IMR-90 (cell line): ENCODE measurements at places on chromosomes 13 and 19.

GRCh38 chr13:23731709-23732108 lies 157.5 kb downstream of the MIPEP start:
- no peak for DNase-seq

DNA sequence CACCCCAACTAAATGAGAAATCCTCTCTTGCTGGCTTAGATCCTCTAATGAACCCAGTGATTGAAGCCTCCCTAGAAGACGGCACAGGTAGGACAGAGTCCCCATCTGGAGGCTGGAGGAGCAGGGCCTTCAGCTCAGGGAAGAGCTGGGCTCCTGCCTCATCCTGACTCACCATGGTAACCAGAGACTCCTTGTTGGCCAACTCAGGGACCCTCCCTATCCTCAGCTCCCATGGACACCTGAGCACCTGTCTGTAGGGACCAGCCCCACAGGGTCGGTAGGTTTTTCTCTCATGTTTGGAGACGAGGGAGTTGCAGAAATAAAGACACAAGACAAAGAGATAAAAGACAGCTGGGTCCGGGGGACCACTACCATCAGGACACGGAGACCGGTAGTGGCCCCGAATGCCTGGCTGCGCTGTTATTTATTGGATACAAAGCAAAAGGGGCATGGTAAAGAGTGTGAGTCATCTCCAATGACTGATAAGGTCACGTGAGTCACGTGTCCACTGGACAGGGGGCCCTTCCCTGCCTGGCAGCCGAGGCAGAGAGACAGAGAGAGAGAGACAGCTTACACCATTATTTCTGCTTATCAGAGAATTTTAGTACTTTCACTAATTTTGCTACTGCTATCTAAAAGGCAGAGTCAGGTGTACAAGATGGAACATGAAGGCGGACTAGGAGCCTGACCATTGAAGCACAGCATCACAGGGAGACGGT lies 26.6 kb downstream of the SIGLEC7 start:
- DNase-seq = no peak

- DNase-seq = peak; percentile 53
These were observed 1676.8 kb upstream of the PCDH20 start for GRCh38 chr13:63092456-63092855.

DNA sequence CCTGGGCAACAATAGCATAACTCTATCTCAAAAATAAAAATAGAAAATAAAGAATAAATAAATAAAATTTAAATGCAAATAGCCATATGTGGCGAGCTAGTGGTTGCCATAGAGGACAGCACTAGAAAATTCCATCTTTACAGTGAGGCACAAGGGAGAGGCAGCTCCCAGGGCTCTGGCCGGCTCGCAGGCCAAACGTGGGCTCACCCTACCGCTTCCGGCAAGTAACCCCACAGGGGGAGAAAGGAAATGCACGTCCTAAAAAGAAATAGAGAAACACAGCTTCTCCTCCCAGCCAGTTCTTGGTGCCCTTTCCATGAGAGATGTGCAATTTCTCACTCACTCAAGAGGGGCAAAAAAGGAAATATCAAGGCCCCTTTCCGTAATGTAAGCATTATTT lies 12.4 kb upstream of the GRWD1 start:
- no peak for DNase-seq

DNA sequence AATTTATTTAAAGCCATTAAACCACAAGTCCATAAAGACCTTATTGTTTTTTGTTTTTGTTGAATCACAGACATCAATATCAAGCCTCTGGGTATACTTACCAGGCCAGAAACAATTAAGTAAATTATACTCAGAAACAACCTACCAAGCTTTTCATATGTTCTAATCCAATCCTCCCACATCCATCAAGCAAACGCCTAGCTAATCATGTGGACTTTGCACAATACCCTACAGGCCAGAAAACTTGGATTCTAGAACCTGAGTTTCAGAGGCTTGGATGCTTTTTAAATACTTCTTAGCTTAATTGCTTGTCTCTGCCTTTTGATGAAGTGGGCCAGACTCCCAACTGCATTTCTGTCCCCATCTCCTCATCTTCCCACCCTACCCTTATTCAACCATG lies 39.9 kb downstream of the TGDS start:
- no peak for DNase-seq

DNA sequence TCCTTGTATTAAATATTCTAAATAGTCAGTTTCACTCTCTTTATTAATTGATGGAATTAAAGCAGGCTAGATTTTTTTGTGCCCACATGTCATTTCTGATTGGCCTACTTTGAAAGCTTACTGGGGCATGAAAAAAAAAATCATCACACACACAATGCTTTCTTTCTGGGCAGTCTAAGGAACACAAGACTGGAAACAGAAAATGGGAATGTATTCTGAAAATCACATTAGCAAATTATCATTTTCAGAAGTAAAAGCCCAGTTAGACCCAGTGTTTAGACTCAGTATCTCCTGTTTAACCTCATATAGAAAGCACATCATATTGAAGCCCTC lies 339.4 kb downstream of the SPRY2 start:
- no peak for DNase-seq

- peak; percentile 9 for DNase-seq
These were observed 9.1 kb downstream of the MYDGF start for GRCh38 chr19:4660993-4661392.

DNA sequence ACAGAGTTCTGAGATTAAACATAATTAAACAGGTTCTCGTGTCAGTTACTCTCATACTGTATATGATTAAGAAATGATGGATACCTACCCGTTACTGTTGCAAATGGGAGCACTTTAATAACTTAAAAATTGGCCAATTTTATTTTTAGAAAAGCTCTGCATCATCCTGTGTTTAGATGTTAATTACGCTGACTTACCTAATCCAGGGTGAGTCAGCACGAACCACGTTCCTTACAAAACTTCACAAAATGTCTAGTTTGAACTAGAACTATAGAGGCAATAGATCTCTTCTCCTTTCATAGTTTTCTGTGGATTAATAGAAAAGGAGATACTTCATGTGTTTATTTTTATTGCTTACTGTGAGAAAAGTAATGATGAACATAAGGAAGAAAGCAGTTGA lies 363.9 kb downstream of the MYO16 start:
- peak; percentile 74 for DNase-seq

DNA sequence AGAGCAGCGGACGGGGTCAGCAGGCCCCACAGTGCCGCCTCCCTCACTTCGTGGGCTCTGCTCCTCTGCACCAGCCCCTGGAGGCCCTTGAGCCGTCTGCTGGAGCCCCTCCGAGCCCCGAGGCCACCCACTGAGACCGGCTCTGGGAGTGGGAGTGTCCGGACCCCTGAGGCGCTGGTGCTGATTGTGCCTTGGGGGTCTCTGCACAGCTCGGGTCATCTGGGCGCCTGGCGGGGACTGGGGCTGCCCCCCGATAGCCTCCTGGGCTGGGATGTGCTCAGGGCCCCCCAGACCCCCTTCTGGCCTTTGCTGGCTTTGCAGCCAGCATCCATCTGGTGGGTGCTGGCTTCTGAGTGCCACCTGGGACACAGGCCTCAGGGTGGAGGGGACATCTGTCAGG lies 15.4 kb downstream of the CBARP start:
- DNase-seq = no peak

- DNase-seq = no peak
These were observed 12.2 kb upstream of the ZNF429 start for GRCh38 chr19:21492947-21493906.

- DNase-seq = no peak
These were observed 144.8 kb downstream of the FLT1 start for GRCh38 chr13:28349907-28350654.

DNA sequence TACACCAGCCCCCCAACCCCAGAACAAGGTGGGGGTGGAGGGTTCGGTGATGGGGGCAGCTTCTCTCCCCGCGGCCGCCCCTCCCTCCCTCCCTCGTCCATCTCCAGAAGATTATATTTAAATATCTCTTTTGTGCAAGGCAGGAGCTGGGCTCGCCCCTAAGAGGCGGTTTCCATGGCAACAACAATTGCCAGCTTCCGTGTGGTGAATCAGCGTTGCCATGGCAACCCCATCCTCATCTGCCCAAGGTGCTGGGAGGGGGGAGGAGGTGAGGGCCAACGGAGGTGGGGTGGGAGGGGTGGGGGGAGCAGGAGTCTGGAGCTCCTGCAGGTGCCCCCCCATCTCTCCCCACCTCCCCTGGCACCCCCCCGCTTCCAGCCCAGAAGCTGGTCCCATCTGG lies 46.4 kb downstream of the CELF5 start:
- peak; percentile 45 for DNase-seq

- DNase-seq = no peak
These were observed 232.7 kb downstream of the TUBA3C start for GRCh38 chr13:18948664-18949488.

DNA sequence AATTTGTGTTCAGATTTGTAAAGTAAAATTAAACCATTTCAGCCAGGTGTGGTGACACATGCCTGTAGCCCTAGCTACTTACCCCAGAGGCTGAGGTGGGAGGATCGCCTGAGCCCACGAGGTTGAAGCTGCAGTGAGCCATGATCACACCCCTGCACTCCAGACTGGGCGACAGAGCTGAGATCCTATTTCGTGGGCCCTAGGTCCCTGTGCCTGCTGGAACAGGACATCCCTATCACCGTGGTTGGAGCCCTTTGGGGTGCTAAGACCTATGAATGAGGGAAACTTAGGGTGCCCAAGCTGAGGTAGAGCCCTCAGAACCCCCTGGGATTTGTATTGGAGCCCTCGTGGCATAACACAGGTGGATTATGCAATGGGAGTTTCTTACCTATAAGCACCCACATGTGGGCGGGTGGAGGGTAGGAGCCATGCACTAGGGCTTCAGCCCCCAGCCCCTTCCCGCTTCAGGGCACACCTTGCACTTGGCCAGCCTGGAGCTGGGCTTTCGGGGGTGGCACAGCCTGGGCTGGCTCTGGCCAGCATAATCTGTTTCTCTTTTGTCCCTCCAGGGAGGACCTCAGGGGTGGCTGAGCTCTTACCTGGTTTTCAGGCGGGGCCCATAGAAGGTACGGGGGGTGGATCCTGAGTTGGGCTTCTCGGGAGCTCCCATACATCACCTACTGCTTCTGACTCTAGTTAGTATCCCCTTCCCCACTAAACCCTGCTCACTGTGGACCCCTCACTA lies 7.2 kb upstream of the USF2 start:
- no peak for DNase-seq

DNA sequence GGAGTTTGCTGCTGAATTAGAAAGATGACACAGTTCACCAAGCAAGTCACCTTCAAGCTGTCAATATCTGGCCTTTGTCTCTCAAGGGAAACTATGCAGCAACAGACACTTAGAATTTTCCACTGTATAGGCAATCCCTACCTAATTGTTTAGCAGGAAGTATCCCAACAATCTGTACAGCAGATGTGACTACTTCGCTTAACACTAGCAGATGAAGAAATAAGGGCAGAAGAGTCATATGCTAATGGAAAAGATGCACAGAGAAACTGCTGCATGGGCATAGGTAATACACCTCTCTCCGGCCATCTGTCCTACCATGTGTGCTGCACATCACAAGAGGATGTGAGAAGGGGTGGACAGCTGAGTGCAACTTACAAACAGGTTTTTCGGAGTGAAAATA lies 851.2 kb downstream of the PCDH9 start:
- no peak for DNase-seq
